Left hindlimb (tissue), 1 donor: ENCODE measurements at places on chromosomes 13 and 19.
A peak's percentile ranks its signal among the peaks of the same experiment; 100 is the strongest.

GRCh38 chr13:36329361-36329760 lies 16.8 kb downstream of the SPART start:
- DNase-seq = no peak

DNA sequence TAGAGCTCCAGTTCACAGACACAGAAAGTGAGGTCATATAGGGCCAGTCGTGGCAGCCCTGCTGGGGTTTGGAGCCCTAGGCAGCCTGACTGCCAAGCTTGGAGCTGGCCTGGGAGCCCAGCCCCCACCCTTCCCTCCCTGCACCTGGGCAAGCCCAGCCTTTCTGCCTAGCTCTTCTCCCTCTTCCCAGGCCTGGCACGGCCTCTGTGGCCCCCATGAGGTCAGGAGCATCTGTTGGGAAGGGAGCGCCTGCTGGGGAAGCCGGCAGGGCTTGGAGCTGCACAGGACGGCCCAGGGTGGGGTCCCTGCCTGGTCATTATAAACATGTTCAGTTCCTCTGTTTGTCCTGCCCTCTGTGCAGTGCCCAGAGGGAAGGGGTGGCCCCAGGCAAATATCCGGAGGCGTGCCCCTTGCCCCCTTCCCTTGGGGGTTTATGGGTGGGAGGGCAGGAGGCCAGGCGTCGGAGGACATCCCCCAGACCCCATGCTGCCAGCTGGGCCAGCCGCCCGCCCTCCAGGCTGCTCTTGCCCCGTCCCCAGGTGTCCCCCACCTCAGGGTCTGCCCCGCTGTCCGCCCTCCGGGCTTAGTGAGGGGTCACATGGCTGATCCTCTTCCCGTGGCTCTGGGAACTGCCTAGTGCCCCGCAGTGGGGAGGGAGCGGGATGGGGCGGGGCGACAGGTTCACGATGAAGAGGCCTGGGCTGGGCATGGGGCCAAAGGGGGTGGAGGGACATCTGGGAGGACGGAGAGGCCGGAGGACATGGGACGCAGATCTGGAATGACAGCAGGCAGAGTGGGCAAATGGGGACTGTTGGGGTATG lies 30.0 kb upstream of the NCCRP1 start:
- peak; percentile 62 for DNase-seq

DNA sequence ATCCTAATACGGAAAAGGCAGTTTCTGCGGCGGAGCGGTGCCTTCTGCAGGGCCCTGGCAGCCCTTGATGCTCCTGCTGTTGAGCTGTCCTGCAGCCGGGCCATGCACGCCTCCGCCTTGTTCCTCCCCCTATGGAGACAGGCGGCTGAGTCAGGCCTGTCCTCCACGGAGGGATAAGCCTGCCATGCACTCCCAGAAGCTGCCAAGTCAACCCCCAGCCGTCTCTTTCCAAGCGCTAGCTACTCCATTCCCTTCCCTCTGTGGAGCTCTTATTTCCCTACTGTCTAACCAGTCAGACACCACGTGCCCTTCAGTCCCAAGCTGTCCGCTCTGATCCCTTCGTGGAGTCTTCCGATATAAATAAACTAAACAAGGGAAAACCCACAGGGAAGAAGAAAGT lies 197.0 kb downstream of the COL4A1 start:
- peak; percentile 58 for DNase-seq

- DNase-seq = no peak
These were observed 95.3 kb upstream of the IPO5 start for GRCh38 chr13:97858161-97858560.

GRCh38 chr19:38538386-38538785 lies 79.4 kb downstream of the MAP4K1 start:
- DNase-seq = no peak

GRCh38 chr13:85216576-85216975 lies 582.6 kb downstream of the SLITRK6 start:
- DNase-seq = no peak

DNA sequence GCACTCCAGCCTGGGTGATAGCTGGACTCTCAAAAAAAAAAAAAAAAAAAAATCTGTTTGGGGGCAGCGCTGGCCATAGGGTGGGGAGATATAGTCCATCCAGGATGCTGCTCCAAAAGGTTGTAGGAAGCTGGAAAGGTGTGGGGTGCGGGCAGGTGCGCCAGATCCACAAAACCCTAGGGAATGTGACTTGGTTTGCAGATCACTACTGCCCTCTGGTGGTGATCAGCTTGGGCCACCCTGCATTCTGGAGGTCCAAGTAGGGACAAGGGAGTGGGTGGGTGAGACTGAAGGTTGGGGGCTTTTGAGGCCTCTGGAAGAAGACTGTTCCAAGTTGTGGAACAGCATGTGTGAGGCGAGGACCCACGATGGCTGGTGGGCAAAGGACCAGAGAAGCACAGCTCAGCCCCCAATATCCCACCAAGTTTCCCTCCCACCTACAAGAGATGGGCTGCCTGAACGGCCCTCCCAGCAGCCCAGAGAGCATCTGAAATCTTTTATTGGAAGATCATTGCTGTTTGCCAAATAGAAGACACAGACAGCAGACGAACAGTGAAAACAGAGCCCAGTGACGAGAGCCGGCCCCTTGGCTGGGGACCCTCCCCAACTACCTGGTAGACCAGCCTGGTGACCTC lies 10.4 kb upstream of the TYK2 start:
- DNase-seq = peak; percentile 52

- no peak for DNase-seq
These were observed 8.7 kb upstream of the RPL21 start for GRCh38 chr13:27242702-27243101.

DNA sequence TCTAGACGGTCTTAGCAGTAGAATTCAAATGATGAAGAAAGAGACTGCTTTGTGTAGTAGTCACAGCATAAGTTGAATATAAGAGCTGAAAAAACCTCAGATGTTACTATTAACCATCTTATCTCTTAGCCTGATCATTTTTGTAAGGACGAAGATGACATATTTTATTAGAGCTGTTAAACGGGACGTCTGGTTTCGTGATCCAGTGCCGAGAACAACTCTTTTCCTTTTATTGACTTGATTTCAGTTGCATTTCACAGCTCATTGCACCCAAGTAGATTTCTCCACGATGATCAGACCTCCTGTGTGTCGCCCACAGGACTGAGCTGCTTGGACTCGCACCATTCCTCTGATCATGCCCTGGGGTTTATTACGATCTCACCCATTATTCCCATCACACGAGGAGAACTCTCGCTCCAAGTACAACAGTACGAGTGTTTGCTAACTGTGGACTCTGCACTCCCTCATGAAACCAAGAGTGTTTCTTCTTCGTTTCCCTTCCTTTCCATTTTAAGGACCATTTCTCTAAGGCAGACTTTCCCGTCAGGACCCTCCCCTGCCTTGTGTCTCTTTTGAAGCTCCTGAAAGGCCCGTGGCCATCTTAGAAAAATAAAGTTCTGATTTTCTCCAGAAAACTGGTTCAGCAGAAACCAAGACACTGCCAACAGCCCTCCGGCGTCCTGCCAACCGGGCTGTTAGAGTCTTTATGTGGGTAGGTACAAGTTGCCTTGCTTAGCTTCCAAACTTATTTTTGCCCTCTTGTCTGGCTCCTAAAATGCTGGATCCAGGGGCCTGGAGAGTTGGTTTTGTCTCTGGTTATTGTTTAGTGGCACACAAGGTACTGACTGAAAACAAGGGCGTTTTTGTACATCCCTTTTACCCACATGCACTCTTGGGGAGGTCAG lies 48.2 kb upstream of the RNF113B start:
- DNase-seq = no peak

- DNase-seq = no peak
These were observed 85.8 kb downstream of the EPSTI1 start for GRCh38 chr13:42906257-42906656.

- no peak for DNase-seq
These were observed 19.9 kb downstream of the PPP5C start for GRCh38 chr19:46366620-46367292.

- no peak for DNase-seq
These were observed 21.1 kb downstream of the GTF2F2 start for GRCh38 chr13:45141369-45141768.

GRCh38 chr19:28117143-28117542 lies 1095.8 kb downstream of the UQCRFS1 start:
- no peak for DNase-seq

- no peak for DNase-seq
These were observed 14.4 kb upstream of the TPM4 start for GRCh38 chr19:16061943-16062342.

DNA sequence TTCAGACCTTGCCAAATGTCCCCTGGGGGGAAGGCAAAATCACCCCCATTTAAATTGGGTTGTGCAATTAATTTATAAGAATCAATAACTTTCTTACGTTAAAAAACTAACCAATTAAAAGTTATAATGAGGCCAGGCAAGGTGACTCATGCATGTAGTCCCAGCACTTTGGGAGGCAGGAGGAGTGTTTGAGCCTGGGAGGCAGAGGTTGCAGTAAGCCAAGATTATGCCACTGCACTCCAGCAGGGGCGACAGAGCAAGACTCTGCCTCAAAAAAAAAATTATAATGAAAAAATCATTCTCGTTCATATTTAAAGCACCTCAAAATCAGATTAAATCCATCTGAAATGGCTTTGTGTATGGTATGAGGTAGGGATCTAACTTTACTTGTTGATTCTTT lies 18.4 kb upstream of the SIGLEC14 start:
- DNase-seq = no peak

- no peak for DNase-seq
These were observed 984.8 kb upstream of the MIR17HG start for GRCh38 chr13:90362707-90363106.

DNA sequence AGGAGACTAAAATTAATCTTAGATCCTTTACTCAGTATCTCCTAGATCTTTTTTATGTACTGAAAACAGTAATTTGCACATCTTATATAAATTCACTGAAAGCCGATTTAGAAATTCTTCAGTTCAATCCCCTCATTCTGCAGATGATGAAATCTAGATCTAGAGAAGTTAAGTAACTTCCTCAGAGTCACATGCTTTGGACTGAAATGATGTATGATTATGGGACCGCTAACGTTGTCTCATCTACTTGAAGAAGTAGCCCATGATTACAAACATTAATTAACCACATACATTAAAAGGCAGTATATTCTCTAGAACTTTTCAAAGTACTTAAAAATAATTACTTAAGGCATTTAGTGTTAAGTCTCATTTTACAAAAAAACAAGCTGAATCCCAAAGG lies 37.8 kb downstream of the ELF1 start:
- no peak for DNase-seq

DNA sequence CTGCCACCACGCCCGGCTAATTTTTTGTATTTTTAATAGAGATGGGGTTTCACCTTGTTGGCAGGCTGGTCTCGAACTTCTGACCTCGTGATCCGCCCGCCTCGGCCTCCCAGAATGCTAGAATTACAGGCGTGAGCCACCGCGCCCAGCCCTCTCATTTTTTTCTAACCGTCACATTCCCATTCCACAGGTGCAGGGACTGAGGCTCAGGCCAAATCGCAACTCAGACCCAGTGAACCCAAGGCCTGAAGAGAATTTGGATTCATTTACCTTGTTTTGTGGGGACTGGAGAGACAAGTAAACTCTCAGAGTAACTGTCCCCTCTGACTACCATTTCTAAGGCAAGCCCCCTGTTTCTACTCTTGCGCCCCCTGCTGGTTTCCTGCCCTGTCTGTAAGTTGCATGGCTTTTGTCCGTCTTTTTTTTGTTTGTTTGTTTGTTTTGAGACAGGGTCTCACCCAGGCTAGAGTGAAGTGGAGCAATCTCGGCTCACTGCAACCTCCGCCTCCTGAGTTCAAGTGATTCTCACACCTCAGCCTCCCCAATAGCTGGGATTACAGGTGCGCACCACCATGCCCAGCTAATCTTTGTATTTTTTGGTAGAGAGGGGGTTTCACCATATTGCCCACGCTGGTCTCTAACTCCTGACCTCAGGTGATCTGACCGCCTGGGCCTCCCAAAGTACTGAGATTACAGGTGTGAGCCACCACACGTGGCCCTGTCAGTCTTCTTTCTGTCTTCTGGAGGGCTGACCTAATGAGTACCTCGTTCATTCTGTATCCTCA lies 2.3 kb upstream of the STRN4 start:
- peak; percentile 48 for DNase-seq

DNA sequence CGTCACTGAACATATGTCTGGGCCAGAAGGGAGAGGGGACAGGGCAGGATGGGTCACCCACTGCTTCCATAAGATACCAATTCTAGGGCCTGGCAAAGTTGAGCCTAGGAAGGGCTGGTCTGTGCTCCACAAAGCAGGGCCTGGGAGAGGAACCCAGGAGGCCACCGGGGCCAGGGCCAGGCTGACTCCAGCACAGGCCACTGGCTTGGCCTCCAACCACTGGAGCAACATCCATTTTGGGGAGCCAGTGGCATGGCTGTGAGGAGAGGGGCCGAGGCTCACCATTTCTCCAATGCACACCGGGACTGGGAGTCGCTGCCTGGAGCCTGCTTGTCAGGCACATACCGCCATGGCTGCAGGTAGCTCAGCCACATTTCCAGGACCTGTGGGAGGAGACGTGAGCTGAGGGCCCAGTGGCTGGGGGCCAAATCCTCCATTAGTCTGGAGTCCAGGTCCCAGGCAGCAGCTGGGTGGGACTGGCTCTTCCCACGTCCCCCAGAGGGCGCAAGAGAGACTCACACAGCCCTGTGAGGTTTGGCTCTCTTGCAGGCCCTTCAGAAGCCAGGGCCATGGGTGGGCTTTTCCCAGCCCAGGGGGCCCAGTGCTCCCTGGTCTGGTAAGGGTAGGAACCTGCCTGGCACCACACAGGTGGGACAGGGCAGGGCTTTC lies 27.7 kb downstream of the TUBA3C start:
- DNase-seq = no peak

- peak; percentile 92 for DNase-seq
These were observed 4.7 kb upstream of the MYBPC2 start for GRCh38 chr19:50427997-50428425.

DNA sequence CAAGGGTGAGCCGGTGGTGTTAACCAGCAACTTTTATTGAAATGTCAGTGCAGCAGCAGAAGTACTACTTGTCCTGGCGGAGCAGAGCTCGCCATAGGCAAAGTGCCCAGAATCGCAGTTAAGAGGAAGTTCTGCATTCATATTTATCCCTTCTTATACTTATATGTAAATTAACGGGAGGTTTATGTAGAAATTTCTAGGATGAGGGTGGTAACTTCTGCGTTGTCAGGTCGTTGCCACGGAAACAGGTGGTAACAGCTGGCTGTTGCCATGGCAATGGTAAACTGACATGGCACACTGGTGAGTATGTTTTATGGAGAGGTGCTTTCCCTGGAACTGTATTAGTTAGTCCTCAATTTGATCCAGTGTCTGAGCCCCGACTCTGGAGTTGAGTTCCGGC lies 2494.9 kb upstream of the PCDH20 start:
- peak; percentile 58 for DNase-seq

DNA sequence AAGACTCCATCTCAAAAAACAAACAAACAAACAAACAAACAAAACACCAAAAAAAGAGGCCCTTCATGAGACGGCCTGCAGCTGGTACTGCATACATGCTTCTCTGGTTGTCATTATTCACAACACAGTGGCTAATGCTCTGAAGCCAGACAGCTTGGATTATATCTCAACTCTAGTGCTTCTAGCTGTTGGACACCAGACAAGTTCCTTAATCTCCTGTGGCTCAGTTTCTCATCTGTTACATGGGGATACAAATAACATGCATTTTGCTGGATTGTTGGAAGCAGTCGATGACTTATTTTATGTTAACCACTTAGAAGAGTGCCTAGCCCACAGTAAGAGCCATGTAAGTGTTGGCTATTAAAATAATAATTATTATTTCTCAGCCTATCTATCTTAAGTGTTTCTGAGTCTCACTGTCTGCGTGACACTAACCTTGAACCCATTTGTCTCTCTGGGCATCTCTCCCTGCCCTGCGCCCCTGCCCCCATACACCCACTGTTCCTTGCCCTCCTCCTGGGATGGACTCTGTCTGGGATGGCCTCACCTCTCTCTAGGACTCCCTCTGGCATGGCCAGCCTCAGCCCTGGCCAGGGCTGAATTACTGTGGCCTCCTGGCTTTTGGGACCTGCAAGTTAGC lies 3.1 kb upstream of the JUNB start:
- no peak for DNase-seq
